ENCODE measurements at places on chromosomes 16 and 17.

GRCh38 chr17:73560661-73561060 is 83.6 kb downstream of the SDK2 start:
- DNase-seq, result no peak

GRCh38 chr17:81153340-81153803 is 11.9 kb upstream of the PVALEF start:
- DNase-seq, result no peak

GRCh38 chr16:3467182-3467581 is 23.7 kb downstream of the NAA60 start:
- no peak for DNase-seq

DNA sequence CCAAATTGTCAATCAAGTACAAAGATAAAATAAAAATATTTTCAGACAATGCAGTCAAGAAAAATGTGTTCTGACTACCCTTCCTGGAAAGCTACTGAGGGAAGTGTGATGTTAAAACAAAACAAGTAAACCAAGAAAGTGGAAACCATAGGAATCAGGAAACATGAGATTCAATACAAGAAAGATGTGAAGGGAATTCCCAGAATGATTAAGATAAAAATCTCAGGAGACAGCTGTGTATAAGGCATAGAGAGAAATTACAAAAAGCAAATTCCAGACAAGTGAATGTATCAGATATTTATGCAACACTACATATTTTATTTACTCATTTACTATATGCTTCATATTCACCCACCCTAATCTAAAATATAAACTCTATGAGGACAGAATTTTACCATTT is 32.2 kb downstream of the TRIM37 start:
- no peak for DNase-seq

- DNase-seq, result peak; percentile 76
Observed at GRCh38 chr17:82097184-82097918, 685 bp downstream of the FASN start.

DNA sequence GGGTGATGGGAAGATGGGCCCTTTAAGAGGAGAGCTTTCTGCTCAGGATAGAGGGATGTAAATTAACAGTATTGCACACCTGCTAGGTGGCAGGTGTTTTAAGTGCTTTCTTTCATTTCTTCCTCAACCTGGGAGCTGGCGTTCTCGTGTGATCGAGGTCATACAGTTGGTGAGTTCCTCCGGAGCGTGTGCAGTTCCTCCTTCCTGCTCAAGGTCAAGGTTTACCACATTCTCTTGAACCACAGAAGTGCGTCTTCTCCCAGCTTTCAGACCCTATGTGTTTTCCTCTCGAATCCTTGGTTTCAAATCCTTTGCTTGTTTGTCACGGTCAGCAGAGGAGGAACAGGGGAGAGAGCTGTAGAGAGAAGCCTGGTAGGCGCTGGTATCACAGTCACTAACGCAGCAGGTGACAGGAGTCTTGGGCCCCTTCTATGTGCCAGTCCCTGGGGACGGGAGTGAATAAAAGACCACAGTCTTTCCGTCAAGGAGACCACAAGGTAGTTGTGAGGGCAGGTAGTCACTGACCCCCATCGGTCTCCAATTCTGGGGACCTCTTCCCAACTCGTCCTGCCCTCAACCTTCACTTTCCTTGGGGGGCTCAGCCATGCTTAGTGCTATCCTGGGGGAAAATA is 791 bp downstream of the DNAI2 start:
- no peak for DNase-seq

- DNase-seq, result no peak
Observed at GRCh38 chr16:50645563-50646220, 35.4 kb downstream of the SNX20 start.

GRCh38 chr16:65704866-65705265 is 583.0 kb upstream of the CDH11 start:
- no peak for DNase-seq

DNA sequence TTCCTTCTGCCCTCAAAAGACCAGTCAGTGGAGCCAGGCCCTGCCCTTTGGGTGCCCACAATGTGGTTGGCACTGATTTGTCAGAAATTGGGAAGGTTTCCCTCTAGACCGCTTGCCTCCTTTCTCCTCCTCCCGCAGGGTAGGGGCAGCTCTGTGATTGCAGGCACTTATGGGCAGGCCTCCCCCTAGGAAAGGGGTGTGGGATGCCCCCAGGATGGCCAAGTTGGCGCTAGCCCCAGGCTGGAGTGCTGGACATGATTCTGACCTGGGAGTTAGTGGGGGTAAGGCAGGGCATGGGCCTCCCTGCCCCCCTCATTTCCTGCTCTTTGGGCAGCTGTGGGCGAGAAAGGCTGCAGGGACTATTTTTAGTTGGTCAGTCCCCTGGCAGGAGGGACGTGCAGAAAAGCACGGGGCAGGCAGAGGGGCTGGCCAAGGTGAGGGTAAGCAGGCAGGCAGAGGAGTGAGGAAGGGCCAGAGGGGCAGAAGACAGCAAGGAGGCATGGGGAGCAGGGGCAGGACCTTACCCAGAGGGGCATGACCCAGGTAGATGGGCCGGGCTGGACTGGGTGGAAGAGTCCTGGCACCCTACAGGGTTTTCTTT is 3.3 kb downstream of the RARA start:
- DNase-seq, result peak; percentile 13

GRCh38 chr17:60091908-60092331 is 13.2 kb upstream of the HEATR6 start:
- no peak for DNase-seq

- DNase-seq, result no peak
Observed at GRCh38 chr17:37079735-37080134, 131.0 kb downstream of the AATF start.

DNA sequence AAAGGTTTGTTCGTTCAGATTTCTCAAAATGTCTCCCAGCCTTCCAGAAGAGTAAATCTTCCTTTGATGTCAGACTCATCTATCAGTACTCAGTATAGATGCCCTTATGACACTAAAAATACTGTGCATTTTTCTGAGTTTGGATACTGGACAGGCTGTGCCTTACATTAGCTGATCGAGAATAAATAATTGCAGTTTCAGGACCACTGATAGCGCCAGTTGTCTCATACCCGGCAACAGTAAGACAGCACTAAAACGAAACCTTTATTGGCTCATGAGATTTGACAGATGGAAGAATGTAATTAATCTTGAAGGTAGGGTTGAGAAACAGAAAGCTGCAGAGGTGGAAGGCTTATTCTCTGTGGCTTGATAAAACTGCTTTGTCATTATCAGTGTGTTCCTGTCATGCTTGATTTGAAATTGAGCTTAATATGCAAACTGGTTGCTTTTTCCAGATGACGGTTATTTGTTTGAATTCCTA is 1.2 kb downstream of the ATP6V0A1 start:
- peak; percentile 50 for DNase-seq

DNA sequence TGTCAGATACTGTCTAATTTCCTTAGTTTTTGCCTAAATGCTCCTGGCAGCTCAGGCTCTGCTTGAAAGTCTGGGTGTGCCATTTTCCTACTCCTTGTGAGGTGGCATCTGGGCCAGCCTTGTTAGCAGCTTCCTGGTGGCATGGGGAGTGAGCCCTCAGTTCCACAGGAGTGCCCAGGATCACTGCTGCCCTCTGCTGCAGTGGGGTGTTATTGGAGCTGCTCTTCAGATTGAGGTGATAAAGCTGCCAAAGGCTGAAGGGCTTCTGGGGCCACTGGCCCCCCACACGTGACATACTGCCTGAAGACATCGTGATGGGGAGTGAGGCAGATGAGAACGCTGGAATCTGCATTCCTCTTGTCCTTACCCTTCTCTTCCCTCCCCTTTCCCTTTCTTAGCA is 27.4 kb downstream of the CEP95 start:
- DNase-seq, result no peak

GRCh38 chr16:74304164-74304834 is 7.7 kb downstream of the PSMD7 start:
- peak; percentile 25 for DNase-seq

DNA sequence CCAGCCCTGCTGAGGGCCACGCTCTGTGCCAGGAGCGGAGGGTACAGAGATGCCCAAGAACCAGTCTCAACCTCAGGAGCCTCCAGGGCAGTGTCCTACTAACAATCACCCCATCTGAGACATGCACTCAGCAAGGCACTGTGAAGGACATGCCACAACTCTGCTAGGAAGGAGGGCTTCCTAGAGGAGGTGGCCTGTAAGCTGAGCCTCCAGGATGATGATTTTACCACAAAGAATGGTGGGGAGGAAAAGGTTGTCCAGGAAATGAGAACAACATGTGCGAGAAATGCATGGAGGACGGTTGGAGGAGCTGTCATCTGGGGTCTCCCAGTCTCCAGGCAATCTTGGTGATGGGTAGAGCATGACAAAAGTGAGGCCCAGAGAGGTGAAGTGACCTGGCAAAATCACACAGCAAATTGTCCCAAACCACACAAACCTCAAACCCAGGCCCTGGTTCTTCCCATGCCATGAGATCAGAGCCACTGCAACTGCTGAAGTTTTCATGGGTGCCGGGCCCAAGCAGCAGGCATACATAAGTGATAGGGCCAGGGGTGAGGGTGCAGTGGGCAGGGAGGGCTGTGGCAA is 30.5 kb downstream of the CNGB1 start:
- no peak for DNase-seq

GRCh38 chr16:19524616-19525384 is 1.1 kb downstream of the CCP110 start:
- peak; percentile 15 for DNase-seq

DNA sequence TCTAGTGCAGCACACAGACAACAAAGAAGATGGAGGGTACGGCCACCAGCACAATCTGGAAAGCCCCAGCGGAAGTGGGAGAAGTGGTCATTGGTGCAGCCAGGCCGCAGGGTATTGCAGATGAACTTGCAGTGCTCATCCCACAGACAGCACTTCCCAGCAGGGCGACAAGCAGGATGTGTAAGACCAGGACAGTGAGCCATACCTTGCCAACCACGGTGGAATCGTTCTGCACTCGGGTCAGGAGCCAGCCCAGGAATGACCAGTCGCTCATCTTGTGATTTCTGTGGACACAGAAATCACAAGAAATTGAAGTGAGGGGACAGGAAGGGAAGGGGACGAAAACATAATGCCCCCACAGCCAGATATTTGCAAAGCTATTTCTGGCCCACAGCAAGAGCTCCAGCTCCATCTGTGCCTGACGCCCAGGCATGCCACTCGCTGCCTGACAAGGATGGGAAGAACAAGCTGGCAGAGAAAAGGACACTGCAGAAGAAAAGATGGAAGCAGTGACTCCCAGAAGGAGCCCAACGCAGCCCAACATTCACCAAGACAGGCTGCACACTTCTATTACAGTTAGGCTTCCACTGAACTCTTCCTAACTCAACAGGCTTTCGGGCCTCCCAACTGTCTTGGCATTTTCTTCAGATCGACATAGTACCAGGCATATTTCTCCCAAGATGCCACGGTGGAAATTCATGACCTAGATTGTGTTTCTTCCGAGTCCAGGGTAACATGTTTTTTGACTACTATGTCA is 17.5 kb upstream of the MYO18A start:
- DNase-seq, result no peak

- DNase-seq, result no peak
Observed at GRCh38 chr17:40108970-40109824, 8.8 kb upstream of the NR1D1 start.

DNA sequence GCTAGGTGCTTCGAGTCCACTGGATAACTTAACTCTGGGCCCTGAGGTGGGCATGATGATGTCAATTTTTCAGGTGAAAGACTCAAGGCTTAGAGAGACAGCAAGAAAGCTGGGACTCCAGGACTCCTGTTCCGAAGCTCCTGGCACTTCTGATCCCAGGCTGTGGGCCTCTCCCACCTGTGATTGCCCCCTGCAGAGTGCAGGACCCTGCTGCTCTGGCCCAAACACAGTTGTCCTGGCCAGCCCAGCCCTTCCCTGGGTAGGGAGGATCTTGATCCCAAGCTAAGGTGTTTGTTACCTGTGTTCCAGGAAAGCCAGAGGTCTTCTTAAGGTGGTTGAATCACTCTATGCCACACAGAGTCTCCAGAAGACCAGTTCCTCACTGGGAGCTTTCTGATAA is 3.1 kb downstream of the CHST5 start:
- DNase-seq, result no peak

DNA sequence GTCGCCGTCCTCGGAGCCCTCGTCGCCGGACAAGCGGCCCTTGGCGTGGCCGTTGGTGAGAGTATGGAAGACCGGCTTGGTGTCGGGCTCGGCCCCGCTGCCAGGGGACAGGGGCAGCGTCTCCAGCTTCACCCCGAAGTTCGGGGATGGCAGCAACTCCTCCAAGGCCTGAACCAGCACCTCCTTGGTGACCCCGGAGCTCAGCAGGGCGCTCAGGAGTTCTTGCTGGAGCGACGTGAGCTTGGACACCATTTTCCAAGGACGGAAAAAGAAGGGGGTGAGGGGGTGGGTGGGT is 279 bp downstream of the HNF1B start:
- no peak for DNase-seq

GRCh38 chr17:5672815-5673430 is 88.6 kb upstream of the NLRP1 start:
- peak; percentile 45 for DNase-seq

DNA sequence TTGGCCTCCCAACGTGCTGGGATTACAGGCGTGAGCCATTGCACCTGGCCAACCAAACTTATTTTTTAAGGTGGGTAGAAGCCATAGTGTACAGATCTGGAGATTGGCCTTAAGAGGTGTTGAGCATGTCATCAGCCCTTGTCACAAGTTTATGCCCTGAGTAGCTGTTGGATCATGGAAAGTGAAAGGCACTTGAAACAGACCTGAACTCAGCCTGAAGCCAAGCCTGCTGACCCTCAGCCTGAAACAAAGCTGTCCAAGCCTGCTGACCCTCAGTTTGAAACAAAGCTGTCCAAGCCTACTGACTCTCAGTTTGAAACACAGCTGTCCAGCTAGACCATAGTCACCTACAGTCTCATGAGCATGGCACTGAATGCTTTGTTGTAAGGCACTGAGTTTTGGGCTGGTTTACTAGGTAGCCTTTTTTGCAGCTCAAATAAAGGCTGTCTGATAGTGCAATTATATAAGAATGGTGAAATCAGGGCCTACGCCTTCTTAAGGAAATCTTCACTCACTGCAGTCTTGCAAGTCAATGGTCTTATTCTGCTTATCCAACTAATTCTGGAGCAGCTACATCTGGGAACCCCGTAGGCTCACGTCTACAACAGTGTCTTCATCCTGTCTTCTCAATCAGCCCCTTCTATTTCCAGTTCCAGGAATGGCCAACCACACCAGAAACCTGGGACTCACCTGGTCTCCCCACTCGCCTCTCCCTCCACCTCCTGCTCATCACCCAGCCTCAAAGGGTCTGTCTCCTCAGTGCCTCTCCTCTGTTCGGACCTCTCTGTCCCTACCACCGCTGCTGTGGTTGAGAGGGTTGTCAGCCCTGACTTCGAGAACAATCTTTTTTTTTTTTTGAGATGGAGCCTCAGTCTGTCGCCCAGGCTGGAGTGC is 2.9 kb upstream of the NPIPB15 start:
- peak; percentile 14 for DNase-seq

DNA sequence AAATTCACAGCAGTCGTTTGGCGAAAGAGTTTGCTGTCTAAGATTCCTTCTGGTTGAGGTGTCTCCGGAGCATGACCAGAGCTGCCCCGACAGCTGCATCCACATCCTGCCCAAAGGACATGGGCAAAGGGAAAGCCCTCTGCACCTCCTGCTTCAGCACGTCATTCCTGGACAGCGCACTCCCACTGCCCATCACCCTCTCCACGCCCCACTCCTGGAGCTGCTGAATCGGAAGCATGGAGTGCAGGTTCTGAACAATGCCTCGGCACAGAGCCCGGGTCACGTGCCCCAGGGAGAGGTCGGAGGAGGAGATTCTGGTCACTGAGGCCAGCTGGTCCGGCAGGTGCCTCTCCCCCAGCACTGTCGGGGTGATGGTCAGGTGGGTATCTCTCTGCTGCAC is 1.3 kb upstream of the TRPV1 start:
- DNase-seq, result no peak

Data from GM20000 (cell line).